ENCODE measurements at places on chromosomes 3 and 15. TPM values are rescaled to one million over a fixed set of nuclear protein-coding genes. Genes with fewer than 3 reads are reported as not detected.

DNA sequence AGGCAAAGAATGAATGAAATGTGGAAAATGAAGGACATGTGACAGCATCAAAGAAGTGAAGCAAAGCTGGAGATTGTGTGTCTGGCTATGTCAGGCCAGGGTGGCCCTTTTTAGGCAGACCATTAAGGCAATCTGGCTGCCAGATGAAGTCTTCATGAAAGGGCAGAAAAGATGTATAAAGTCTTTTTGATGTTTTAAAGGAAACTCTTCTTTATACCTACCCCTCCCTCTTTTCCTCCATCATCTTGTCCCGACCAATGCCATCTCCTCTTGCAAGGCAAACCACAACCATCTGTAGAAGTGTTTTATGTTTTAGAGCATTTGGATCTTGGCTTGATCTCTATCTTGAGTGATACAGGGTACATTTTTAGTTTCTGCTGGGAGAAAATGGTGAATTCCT lies 259.2 kb downstream of the LSAMP start:
- DNase-seq, result no peak

- DNase-seq, result no peak
Observed at GRCh38 chr15:85718981-85719380, 75.7 kb downstream of the KLHL25 start.

- peak; percentile 32 for DNase-seq
Observed at GRCh38 chr3:151169262-151169947, 33.6 kb downstream of the GPR171 start.

GRCh38 chr3:110542552-110543150 lies 529.0 kb upstream of the NECTIN3 start:
- DNase-seq, result no peak

GRCh38 chr3:8557298-8557697 lies 55.7 kb downstream of the LMCD1 start:
- DNase-seq, result no peak

DNA sequence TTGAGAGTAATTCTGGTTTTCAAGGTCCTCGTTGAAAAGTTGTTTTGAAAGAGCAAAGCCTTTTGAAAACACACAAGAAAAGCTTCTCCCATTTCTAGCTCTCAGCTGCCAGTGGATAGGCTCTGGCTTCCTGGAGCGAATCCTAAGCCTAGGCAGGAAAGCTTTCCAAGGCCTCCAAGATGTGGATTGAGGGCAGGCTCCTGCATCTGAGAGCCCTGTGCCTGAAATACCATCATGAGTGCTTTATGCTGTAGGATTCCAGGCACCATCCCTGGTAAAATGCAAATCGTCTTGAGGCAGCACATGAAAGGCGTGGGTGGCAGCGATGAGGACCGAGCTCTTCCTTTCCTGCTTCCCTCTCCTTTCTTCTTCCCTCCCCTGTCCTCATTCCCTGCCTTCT lies 60.7 kb upstream of the CORO2B start:
- no peak for DNase-seq

- peak; percentile 55 for DNase-seq
Observed at GRCh38 chr3:102536456-102536855, 101.6 kb downstream of the ZPLD1 start.

Gene CHRNA3
- total RNA-seq, result not detected

Data from renal cortical epithelial cell (primary cell).